ENCODE measurements at places on chromosomes 2 and 18.

GRCh38 chr2:72579591-72580180 lies 246.1 kb downstream of the EXOC6B start:
- peak; percentile 59 for DNase-seq

DNA sequence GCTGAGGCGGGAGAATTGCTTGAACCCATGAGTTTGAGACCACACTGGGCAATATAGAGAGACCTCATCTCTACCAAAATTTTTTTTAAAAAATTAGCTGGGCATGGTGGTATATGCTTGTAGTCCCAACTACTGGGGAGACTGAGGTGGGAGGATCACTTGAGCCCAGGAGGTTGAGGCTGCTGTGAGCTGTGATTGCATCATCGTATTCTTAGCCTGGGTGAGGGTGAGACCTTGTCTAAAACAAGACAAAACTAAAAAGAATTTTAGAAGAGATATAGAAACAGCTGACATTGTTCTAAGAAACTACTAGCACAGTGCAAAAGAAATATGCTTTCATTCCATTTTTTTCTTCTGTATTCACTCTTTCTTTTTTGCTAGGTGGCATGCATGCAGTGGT lies 298.4 kb downstream of the NYAP2 start:
- DNase-seq: no peak

GRCh38 chr2:223585666-223586065 lies 16.5 kb downstream of the SCG2 start:
- peak; percentile 93 for DNase-seq

DNA sequence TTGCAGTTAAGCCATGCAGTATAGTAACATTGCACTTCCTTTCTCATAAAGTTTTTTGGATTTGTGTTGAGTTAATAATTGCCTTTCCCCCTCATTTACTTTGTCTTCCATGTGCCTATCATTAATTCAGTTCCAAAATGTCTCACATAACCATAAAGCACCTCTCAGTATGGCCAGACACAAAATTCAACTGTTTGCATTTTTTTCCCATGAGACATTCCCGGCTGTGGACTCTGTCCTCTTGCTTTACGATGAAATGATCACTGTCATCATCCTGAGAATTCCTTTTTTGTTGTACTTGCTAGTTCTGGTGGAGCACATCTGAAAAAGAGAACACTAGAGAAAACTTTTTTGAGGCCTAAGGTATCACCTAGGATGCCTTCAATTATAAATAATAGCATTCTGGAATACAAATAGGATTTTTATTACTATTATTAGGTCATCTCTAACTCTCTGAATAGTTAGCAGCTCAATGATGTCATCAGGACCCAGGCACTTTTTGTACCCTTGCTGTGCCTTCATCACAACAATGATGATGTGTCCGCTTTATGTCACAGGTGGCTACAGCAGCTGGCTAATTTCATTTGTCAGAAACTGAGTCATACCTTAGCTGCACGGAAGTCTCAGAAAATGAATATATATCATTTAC lies 8.5 kb upstream of the ATP8B1 start:
- no peak for DNase-seq

- DNase-seq: no peak
Observed at GRCh38 chr2:128341621-128342020, 23.0 kb upstream of the HS6ST1 start.
